ENCODE measurements at places on chromosomes 13 and 19. TPM values are rescaled to one million over a fixed set of nuclear protein-coding genes. Genes with fewer than 3 reads are reported as not detected.

The CGB2 gene
- not detected for polyA plus RNA-seq

The CATSPERD gene
- not detected for polyA plus RNA-seq

The DPF1 gene
- 132 TPM for polyA plus RNA-seq

The TMPRSS9 gene
- not detected for polyA plus RNA-seq

The PPP5C gene
- polyA plus RNA-seq: 99.3 TPM

The KLK15 gene
- not detected for polyA plus RNA-seq

The CD22 gene
- polyA plus RNA-seq: not detected

The ZNF296 gene
- polyA plus RNA-seq: 1.4 TPM

The FPR1 gene
- not detected for polyA plus RNA-seq

The LILRB2 gene
- polyA plus RNA-seq: not detected

The CRLF1 gene
- 14.2 TPM for polyA plus RNA-seq

The LRRC63 gene
- polyA plus RNA-seq: not detected

The GPR12 gene
- polyA plus RNA-seq: 6.7 TPM

The NEK5 gene
- polyA plus RNA-seq: 0.43 TPM

The PRR20B gene
- not detected for polyA plus RNA-seq

The BEST2 gene
- not detected for polyA plus RNA-seq

The IRGC gene
- 0.51 TPM for polyA plus RNA-seq

The TLE6 gene
- polyA plus RNA-seq: 4.0 TPM

The PAK4 gene
- polyA plus RNA-seq: 5.4 TPM

The URAD gene
- polyA plus RNA-seq: not detected

The MUC16 gene
- polyA plus RNA-seq: not detected

The TRAPPC6A gene
- 34.9 TPM for polyA plus RNA-seq

The HSPB6 gene
- polyA plus RNA-seq: not detected

The ZNF548 gene
- 78.7 TPM for polyA plus RNA-seq

The ETV2 gene
- not detected for polyA plus RNA-seq

The FXYD7 gene
- polyA plus RNA-seq: 35.7 TPM

The FGF9 gene
- 29.4 TPM for polyA plus RNA-seq

The C2CD4C gene
- polyA plus RNA-seq: 22.8 TPM

The PRTN3 gene
- not detected for polyA plus RNA-seq

The ERVK3-1 gene
- polyA plus RNA-seq: 141 TPM

The ZIC5 gene
- 0.98 TPM for polyA plus RNA-seq

The ZNF728 gene
- not detected for polyA plus RNA-seq

The CASP14 gene
- not detected for polyA plus RNA-seq

The EPS8L1 gene
- polyA plus RNA-seq: 28.0 TPM

The CD79A gene
- polyA plus RNA-seq: 0.40 TPM

The MEIOSIN gene
- not detected for polyA plus RNA-seq

The ZNF534 gene
- polyA plus RNA-seq: 2.9 TPM

The LHB gene
- polyA plus RNA-seq: not detected

The KLK1 gene
- not detected for polyA plus RNA-seq

The DAND5 gene
- polyA plus RNA-seq: not detected

Measured in neural cell (in vitro differentiated cells).